ENCODE measurements at places on chromosomes 1 and 21.

DNA sequence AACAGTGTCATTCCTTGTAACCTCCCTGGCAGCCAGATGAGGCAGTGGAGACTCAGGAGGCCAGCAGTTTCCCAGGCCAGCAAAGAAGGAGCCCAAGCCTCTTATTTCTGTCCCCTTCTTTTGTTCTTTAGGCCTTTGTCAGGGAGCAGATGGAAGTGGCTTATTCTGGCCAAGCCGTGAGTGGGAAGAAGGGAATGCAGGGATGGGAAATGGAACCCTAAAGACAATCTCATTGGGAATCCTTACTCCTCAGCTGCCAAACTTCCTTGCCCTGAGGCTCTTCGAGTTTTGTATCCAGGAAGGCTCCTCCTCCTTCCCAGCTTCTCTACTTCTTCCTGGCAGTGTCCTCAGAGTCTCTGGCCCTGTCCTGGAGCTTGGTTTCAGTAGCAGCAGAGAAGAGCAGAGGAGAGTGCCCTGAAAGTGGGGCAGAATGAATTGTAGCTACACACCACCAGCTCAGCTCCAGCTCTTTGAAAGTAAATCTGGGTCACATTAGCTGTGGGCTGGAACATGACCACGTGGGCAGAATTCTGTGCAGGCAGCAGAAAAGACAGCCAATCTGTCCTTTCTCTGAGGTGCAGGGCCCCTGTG is 63.9 kb downstream of the NDUFS5 start:
- no peak for DNase-seq

- no peak for DNase-seq
Observed at GRCh38 chr1:8478566-8478965, 160.7 kb downstream of the SLC45A1 start.

- DNase-seq: no peak
Observed at GRCh38 chr1:221867003-221867402, 125.1 kb upstream of the DUSP10 start.

GRCh38 chr1:45395582-45395981 is 55.3 kb upstream of the MUTYH start:
- DNase-seq: no peak

DNA sequence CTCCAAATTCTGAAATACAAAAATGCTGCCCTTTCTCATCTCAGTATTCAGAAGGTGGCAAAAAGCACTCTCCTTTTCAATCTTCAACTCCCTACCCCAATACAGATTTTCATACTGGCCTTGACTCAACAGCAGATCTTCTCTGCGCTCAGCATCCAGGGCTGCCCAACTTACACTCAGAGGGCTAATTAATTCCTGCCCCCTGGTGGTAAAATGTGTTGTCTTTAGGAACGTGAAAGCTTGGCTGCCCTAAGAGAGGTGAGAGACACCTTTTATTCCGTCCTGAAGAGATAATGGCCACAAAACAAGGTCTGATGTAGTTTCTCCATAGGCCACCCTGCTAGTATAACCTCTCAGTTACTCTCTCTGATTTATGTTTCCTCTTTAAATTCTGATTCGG is 25.0 kb downstream of the KRTAP24-1 start:
- DNase-seq: peak; percentile 3

DNA sequence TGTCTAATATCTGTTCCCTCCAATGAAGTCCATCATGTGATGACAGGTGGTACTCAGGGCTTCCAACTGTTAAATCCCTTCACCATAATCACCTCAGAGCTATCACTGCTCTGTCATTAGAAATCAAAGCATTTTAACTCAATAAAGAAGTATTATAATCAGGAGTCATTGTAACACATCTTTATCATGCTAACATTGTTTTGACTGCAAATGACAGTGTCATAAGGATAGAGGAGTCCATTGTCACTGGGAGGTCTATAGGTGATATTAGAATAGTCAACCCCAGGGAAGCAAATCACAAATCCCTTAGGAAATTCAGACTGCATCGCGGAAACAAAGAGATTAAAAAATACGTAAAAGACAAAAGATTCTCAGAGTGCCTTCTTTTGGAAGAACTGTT is 30.8 kb downstream of the LRRC53 start:
- DNase-seq: no peak

DNA sequence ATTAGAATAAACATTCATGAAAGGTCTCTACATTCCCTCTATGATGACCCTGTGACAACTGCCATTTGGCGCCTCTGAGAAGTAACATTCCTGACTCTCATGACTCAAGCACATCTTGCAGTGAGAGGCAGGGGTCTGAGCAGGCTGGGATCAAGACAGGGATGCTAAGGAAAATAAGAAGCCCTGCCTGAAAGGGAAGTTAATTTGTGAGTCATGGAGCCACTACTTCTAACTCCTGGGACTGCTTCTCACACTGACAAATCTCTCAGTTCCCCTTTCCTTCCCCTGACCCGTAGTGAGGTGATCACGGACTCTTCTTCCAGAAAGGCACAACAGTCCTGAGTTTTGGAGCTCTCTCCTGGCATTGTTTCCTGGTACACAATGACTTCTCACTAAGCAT is 231.9 kb downstream of the TNR start:
- peak; percentile 74 for DNase-seq
